ENCODE measurements at places on chromosomes 16 and 17.

DNA sequence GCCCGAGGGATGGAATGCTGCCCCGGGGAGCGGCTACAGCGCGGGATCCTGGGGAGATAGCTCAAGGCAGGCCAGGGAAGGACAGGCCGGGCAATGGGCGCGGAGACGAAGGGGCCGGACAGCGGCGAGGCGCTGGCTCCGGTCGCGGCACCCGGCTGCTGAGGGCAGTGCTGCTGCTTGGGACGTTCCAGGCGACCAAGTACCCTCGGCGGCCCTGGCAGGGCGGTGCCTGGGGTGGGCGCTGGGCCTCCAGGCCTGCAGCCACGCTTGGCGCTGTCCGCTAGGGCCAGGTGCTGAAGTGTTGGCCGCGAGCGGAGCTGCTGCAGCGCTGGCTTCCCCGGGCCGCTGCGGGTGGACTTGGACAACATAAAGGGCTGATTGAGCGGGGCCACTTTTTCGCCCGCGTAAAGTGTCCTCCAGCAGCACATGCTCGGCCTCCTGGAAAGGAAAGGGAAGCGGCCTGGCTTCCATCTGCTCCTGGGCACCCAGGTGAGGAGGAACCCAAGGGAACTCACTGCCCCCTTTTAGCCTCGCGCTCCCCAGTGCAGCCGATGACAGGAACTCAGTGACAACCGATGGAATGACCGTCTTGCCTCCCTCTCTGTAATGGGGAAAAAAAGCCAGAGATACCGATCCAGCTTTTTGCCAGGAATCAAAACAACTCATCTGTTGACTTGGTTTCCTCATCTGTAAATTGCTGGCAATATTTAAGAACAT lies 23.7 kb downstream of the CLEC3A start:
- DNase-seq = peak; percentile 75

GRCh38 chr16:27179500-27180072 lies 23.7 kb upstream of the KDM8 start:
- peak; percentile 60 for DNase-seq

DNA sequence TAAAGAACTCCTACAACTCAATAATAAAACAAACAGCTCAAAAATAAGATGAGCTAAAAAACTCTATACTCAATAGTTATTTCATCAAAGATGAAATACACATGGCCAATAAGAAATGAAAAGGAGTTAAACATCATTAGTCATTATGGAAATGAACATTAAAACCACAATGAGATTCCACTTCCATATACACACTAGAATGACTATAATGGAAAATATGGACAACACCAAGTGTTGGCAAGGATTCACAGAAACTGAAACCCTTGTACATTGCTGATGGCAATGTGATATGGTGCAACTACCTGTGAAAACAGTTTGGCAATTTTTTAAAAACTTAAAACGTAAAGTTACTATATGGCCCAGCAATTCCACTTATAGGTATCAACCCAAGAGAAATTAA lies 91.4 kb downstream of the GRIN2A start:
- DNase-seq = no peak

GRCh38 chr17:47063475-47063874 lies 84.4 kb upstream of the RPRML start:
- no peak for DNase-seq

- no peak for DNase-seq
Observed at GRCh38 chr17:17091276-17091675, 49.0 kb downstream of the MPRIP start.
